ENCODE measurements at places on chromosomes 6 and 20. TPM values are rescaled to one million over a fixed set of nuclear protein-coding genes. Genes with fewer than 3 reads are reported as not detected.

GRCh38 chr6:139839506-139840156, 465.2 kb upstream of the CITED2 start:
- DNase-seq, result no peak

- DNase-seq, result no peak
These were observed 100.1 kb downstream of the EPB41L2 start for GRCh38 chr6:130962966-130963365.

TFAP2D gene
- polyA plus RNA-seq, result not detected

DNA sequence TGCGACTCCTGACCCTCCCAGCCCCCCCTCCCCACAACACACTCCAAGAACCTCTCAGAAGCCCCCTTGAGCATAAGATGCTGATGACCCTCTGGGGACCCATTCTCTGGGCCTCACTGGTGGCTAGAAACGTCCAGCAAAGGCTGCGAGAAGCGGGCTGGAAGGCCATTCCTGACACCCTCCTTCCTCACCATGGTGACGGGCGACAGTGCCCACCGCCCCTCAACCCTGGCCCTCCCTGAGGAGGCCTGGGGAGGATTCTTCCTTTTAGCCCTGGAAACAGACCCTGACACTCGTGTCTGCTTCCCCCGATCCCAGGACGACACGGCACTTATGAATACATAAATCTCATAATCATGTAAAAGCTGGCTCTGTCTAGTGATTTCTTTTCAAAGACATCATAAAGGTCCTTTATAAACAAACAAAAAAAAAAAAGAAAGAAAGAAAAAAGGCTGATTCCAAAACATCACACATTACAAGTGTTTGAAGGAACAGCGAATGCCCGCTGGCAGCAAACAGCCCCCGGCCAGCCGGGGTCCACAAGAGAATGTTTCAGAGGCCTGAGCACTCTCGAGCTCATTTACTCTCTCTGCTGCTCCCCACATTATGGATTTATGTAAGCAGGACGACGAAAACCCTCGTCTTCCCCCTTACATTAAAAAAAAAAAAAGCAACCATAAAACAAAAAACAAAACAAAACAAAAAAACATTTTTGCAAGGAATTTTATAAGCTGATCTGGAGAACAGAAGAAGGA, 40.7 kb downstream of the PREX1 start:
- DNase-seq, result no peak

KHDC1L gene
- 0.30 TPM for polyA plus RNA-seq

DNA sequence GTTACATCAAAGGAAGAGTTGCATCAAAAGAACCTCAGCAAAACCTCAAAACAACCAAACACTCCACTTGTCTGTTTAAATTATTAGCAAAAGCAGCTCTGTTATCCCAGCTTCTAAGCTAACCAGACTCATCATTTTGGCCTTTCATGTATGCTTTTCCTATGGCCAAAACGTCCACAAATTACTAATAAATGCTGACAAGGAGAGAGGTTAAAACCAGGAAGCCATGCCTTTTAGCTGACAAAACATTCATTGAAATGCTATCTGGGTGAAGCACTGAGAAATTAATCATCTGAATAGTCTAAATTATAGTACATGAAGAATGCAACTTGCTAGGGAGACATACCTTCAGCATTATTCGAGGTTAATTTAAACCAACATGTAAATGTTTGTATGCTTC, 80.6 kb downstream of the LAMA2 start:
- no peak for DNase-seq

PHACTR2 gene
- polyA plus RNA-seq, result 32.3 TPM

DNA sequence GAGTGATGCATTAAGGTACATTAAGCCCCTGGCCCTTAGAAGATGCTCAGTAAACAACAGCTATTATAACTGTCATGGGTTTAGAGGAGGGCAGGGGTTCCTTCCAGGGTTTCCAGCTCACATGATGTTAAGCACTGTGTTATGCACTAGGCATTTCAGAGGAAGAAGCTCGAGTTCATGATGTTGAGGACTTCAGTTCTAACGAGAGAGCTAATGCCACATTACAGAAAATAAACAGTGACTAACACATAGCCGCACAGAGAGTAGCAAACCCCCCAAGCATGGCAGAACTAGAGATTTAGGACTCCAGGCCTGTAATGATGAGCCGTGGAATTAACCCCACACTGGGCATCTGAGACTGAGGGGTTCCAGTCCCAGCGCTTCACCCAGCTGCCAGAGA, 105.2 kb downstream of the UNC5CL start:
- no peak for DNase-seq

DACT2 gene
- 23.6 TPM for polyA plus RNA-seq

- DNase-seq, result no peak
These were observed 676.9 kb downstream of the HACE1 start for GRCh38 chr6:104182811-104183210.

CNPY3 gene
- 59.5 TPM for polyA plus RNA-seq

HS3ST5 gene
- 0.76 TPM for polyA plus RNA-seq

GRM1 gene
- polyA plus RNA-seq, result 0.40 TPM

DNA sequence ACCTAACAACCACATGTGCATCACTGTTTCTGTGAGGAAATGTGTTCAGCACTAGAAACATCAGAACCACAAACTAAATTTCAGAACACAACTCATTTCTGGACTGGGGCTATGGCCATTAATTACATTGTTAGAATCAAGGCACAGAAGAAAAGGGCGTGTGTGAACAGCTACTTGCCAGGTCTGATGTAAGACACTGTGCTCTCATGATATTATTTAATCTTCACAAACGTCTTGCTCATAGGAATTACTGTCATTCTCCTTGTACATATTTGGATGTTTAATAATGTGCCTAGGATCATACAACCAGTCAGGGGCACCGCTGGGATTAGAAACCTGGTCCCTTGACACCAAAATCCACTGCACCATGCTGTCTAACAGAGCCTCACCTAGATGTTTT, 14.8 kb downstream of the ADGRF1 start:
- DNase-seq, result no peak

- no peak for DNase-seq
These were observed 103.2 kb upstream of the GRIK2 start for GRCh38 chr6:101290346-101290745.

DNA sequence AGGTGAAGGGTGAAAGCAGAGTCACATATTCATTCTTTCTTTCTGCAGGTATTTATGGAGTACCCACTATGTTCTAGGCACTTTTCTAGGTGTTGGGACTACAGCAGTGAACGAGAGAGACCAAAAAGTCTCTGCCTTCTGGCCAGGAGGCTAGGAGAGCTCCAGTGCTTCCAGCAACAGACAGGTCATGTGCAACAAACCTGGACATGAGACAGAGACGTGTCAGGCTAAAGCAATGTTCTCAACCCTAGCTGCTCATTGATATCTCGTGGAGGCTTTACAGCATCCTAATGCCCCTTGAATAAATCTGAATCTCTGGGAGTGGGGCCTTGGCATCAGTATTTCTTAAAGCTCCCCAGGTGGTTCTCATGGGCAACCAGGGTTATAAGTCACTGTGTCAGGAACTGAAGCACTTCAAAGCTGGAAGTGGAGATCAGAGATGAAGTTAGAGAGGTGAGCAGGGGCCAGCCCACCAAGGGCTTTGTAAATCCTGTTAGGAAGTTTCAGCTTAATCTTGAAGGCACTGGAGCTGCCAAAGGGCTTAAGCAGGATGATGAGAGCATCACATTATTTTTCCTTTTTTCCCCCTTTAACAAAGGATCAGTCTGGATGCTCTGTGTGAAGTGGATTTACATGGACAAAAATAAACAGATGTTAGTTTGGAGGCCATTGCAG, 13.0 kb upstream of the TBCC start:
- DNase-seq, result no peak

DNA sequence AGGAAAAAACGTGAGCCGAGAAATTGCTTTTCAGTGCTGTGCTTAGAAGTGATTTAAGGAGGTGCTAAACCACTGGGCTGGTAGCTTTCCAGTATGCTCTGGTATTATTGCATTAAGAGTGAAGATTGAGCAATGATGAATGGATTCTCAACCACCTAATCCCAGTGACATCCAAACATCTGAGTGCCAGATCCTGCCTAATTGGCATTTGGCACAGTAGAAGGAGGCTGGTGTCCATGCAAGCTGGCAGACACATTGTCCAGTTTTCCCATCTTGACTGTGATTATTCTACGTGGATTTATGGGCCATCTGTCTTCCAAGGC, 398.0 kb upstream of the PLCB4 start:
- DNase-seq, result no peak

DNA sequence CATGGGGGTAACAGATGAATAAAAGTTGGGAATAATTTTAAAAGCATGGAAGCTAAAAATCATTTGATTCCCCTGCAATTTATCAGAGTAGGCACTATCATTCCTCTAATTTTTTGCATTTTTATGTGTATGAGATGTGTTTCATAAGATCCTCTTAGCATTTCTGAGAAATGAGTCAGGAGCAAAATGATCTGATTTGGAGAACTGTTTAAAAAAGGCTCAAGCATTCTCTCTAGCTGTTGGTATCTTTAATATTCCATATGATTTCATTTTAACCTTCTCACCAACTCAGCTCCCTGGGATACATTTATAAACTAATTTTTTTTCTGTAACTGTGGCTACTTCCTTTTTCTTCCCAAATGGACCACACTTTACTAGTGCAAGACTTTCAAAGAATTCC, 60.9 kb downstream of the MCHR2 start:
- DNase-seq, result no peak

GRCh38 chr6:168116438-168116974, 37.5 kb upstream of the FRMD1 start:
- DNase-seq, result no peak

DNA sequence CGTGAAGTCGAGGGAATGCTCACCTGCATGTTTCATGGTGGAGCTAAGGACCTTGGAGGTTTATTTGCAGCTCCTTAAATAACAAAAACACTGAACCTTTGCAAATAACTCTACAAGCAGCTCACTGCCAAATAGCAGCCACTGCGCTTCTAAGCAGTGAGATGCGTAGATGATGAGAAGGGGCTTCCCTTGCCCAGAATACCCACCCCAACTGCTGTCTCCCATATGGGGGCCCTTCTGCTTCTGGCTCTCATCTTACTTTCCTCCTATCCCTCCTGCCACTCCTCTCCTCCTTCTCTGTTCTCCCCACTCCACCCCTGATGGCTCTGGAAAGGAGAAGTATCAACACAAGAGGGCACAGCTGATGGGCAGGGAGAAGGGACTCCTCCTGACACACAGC, 193.3 kb upstream of the SSTR4 start:
- no peak for DNase-seq

LTB gene
- polyA plus RNA-seq, result 2.0 TPM

GRCh38 chr6:147506704-147507114, 1.8 kb upstream of the SAMD5 start:
- DNase-seq, result no peak

DNA sequence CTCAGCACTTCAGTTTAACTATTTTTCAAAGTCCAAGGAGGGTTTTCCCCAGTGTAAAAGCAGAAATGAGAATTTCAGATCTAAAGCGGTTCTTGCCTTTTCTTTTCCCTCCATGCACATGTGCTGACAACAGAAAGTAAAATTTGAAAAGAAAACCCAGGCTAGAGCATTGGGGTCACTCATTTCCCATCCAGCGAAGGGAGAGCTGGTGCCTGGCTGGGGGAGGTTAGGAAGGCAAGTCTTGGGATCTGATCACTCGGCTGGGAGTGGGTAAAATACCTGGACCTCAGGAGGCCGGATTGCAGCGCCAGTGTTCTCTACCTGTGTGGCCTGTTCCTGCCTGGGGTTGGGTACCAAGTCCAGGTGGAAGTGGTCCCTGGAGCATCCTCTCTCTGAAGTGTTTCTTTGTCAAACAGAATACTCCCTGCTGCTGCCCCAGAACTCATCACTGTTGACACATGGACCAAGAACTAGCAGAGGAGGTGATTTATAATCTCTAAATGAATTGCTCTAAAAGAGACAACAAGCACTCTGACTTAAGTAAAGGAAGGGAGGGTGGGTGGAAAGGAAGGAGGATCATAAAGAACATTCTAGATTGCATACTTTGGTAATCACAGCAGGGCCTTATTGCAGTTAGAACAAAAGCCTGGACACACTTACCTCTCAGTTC, 136.0 kb downstream of the MTHFD1L start:
- no peak for DNase-seq

GRCh38 chr6:166466178-166467122, 83.7 kb upstream of the MPC1 start:
- no peak for DNase-seq

FGD2 gene
- 4.4 TPM for polyA plus RNA-seq

DNA sequence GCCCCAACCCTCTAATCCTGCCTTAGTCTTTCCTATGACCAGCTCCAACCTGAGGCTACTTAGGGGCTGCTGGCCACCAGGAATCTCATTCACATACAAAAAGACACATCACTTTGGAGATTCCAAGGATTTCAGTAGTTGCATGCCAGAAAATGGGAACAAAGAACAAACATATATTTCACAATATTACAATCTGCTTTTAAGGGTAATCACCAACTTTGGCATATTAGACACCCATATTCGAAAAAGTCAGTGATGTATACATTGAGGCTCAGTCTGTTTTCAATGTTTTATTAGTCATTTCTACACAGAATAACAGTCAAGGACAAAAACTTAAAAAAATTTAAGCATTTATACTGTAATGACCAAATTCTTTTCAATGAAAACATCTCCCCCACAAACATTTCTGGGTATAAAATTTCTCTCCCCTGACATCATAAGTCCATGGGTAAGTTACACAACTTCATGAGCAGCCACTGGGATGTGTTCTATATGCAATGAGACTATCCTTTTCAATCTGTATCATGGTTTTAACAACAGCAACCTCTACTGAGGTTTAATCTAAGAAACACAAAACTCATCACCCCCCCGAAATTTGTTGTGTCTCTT, 103.5 kb downstream of the MAP7 start:
- no peak for DNase-seq

GRCh38 chr6:155473741-155474140, 18.1 kb upstream of the NOX3 start:
- no peak for DNase-seq

DNA sequence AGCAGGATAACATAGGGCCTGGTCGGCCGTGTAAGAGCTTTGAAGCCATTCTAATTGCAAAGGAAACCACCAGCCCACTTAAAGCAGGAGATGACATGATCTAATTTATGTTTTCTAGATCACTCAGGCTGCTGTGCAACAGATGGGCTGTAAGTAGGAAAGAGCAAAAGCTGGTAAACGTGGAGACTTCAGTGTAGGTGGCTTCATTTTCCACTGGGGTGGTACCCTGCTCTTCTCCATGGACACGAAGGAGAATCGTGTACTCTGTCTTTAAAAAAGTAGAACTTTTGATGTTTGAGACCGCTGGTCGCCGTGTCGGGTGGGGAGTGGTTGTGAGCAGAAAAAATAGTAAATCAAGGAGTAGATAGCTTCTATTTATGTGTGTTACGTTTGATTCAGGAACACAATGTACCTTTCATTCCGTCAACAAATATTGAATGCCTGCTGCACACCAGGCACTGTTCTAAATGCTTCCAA, 6.4 kb downstream of the CASS4 start:
- no peak for DNase-seq

DNA sequence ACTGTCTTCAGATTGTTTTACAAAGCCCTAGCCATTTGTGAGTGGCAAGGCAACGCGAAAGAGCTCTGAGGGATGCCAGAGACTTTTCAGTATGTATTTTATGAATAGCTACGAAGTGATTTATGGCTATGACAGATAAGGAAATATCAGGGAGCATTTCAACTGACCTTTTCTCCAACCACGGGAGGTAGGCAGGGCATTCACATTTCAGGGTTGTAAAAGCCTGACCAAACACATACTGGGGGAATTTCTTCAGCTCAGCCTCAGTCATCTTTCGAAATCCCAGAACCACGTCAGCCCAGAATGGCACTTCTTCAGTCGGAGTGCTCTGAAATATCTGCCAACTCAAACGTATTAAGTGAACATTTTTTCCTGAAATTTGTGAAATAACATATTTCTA, 10.8 kb downstream of the DDO start:
- DNase-seq, result no peak
